COR-L47 (cell line): ENCODE measurements at places on chromosomes 2 and 18.

- DNase-seq: no peak
These were observed 187.8 kb downstream of the KCNJ3 start for GRCh38 chr2:154886316-154886715.

DNA sequence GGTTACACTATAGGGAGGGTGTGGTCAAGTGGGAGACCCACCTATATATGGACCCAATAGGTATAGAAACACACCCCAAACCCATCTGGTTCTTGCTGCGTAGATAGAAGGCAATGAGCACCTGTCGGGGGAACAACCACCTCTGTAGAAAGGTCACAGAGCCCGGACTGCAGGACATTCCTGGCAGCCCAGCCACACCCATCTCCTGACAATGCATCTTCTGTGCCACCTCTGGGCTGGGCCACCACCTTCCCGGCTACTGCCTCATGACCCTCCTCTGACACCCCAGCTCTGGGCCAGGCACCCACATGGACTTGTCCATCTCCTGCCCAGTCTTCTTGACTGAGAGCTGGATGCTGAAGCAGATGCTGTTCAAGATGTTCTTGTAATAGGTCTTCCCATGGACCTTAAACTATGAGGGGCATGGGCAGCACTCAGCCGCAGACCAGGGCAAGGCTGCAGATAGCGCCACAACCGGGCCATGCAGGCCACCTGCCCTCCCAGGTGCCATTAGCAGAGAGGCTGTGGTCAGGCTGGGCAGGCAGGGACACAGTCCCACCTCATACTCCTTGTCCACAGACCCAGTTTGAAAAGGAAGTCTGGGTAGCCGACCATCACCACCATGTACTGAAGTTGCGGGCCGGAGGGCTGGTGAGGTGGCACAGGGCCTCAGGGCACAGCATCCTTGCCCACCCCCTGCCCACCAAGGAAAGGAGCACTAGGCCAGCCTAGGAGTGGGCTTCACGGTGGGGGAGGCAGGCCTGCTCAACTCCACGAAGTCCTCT is 9.3 kb downstream of the ALPG start:
- DNase-seq: no peak

DNA sequence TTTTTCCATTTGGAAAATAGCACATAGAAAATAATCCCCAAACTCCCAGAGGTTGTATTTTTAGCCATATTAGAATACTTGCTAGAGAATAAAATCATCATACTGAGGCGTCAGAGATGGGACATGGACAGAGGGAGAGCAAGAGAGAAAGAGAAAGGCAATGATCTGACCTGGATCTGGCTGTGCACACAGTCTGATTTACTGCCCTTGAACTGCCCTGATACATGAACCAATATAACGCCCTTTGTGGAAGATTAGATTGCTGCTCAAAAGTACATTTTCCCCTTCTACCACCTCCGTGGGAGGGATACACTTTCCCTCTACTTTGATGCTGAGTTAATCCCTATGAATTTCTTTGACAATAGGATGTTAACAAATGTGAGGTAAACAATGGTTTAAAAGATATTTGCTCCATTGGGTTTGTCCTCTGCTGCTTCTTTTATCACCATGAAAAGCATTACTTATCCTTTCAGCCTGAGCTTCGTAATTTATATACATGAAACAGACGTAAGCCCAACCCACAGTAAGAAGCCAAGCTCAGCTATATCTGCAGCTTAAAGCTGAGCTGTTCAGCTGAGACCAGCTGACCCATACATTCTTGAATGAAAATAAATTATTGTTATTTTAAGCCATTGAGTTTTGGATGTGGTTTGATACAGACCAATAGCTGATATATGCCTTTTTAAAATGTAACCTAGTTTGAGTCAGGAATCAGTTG is 1664.6 kb upstream of the CELF4 start:
- DNase-seq: no peak

GRCh38 chr2:9805435-9806297 is 37.6 kb upstream of the TAF1B start:
- DNase-seq: no peak
